Kidney epithelial cell (primary cell): ENCODE measurements at places on chromosomes 4 and X. TPM values are rescaled to one million over a fixed set of nuclear protein-coding genes. Genes with fewer than 3 reads are reported as not detected.

TGIF2LX gene
- not detected in 2 replicates for total RNA-seq

ETDB gene
- not detected in 2 replicates for total RNA-seq

PDHA1 gene
- total RNA-seq: 40.6 and 74.7 TPM in 2 replicates

RASGEF1B gene
- 13.6 and 14.0 TPM in 2 replicates for total RNA-seq

KLKB1 gene
- total RNA-seq: 0.58 TPM in 1 of 2 replicates, not detected in the other

IRAK1 gene
- total RNA-seq: 193 and 225 TPM in 2 replicates

TDO2 gene
- total RNA-seq: not detected in 2 replicates

BDH2 gene
- 43.3 and 44.5 TPM in 2 replicates for total RNA-seq

CXCL6 gene
- total RNA-seq: 2.1 and 6.6 TPM in 2 replicates

NAP1L3 gene
- total RNA-seq: 3.2 and 4.1 TPM in 2 replicates

TCP11X1 gene
- 0.34 TPM in 1 of 2 replicates, not detected in the other for total RNA-seq

CYBB gene
- total RNA-seq: 0.27 and 0.38 TPM in 2 replicates
